ENCODE measurements at places on chromosomes 12 and 14.

- no peaks in the 10 kb centered on the region for H3K27me3 ChIP-seq
- DNase-seq, result no peak
- peaks cover 54% of the 10 kb centered on the region for H3K4me1 ChIP-seq
Observed at GRCh38 chr12:46460682-46461210, 88.2 kb upstream of the SLC38A2 start.

GRCh38 chr14:101195309-101195901 lies 291.9 kb upstream of the RTL1 start:
- no peaks in the 10 kb centered on the region for H3K27me3 ChIP-seq
- H3K36me3 ChIP-seq, result no peaks in the 10 kb centered on the region
- no peaks in the 10 kb centered on the region for H3K4me1 ChIP-seq
- DNase-seq, result no peak

DNA sequence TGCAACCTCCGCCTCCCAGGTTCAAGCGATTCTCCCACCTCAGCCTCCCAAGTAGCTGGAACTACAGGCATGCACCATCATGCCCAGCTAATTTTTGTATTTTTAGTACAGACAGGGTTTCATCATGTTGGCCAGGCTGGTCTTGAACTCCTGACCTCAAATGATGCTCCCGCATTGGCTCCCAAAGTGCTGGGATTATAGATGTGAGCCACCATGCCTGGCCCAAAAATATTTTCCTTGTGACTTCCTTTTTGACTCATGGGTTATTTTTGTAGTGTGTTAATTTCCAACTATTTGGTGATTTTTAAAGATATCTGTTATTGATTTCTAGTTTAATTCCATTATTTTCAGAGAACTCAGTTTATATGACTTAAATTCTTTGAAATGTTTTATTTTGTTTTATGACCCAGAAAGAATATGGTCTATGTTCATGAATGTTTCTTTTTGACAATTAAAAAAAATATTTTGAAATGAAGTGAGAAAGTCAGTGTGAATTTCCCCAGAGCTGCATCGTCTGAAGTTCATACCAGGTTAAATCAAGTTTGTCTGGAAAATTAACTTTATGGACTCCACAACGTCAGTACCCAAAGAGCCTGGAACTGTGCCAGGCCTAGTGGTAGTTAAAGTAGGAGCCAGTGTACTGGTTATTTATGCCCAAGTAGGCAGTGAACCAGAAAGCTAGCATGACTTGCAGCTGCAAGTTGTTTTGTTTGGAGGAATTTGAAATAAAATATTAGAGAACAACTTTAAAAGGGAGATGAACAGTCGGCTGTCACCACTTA lies 2.8 kb upstream of the CDKL1 start:
- no peak overlapping the region for H3K4me3 ChIP-seq
- peaks cover 31% of the 10 kb centered on the region for H3K4me1 ChIP-seq
- DNase-seq, result no peak
- H3K27me3 ChIP-seq, result peaks cover 2% of the 10 kb centered on the region
- H3K36me3 ChIP-seq, result no peaks in the 10 kb centered on the region
- no peak overlapping the region for H3K27ac ChIP-seq

- DNase-seq, result no peak
- H3K4me1 ChIP-seq, result peaks cover 25% of the 10 kb centered on the region
- H3K27ac ChIP-seq, result no peak overlapping the region
- H3K27me3 ChIP-seq, result no peaks in the 10 kb centered on the region
- H3K36me3 ChIP-seq, result peaks cover 1% of the 10 kb centered on the region
Observed at GRCh38 chr12:127161466-127161865, 1105.5 kb upstream of the TMEM132C start.

DNA sequence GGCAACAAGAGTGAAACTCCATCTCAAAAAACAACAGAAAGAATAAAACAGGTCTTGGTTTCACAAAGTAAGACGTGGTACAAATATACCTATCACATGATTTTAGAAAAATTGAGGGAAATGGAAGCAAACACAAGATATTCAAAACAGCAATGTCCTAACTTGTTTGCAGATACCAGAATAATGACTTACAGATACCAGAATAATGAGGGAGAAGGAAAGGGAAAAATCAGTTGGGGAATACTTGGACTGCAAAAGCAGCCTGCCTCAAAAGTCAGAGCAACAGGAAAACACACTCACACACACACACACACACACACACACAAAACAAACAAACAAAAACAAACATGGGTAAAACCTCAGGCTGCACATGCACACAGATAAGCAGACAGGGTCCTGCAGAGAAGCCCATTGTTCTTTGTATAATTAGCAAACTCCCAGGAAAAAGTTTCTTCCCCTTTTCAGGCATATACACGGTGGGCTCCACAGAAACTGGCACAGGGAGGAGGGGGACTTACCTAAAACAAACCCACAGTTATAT lies 65.7 kb upstream of the CAPRIN2 start:
- no peak for DNase-seq
- peaks cover 22% of the 10 kb centered on the region for H3K27me3 ChIP-seq
- no peaks in the 10 kb centered on the region for H3K36me3 ChIP-seq
- H3K4me1 ChIP-seq, result peaks cover 14% of the 10 kb centered on the region
- no peak overlapping the region for H3K4me3 ChIP-seq

DNA sequence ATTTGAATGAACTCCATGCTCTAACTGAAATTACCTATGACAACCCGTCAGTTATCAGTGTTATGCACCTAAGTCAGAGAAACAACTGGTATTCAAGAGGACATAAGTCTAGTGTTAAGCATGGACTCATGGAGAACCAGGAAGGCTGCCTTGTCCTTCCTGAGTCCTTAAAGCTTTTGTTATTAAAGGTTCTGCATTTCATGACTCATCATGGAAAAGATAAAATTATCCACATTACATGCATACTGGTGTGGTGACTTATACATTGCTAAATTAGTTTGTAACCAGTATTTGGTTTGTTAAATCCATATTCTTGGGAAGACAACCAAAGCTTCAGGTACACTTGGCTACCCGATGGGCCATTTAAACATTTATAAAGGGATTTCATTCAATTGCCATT lies 6.5 kb upstream of the OR4E1 start:
- DNase-seq, result no peak
- H3K4me3 ChIP-seq, result no peak overlapping the region
- no peak overlapping the region for H3K27ac ChIP-seq
- H3K36me3 ChIP-seq, result peaks cover 4% of the 10 kb centered on the region
- H3K4me1 ChIP-seq, result no peaks in the 10 kb centered on the region
- H3K27me3 ChIP-seq, result peaks cover 29% of the 10 kb centered on the region

- H3K4me1 ChIP-seq, result no peaks in the 10 kb centered on the region
- no peak for DNase-seq
- H3K27ac ChIP-seq, result no peak overlapping the region
- peaks cover 2% of the 10 kb centered on the region for H3K36me3 ChIP-seq
Observed at GRCh38 chr14:102548616-102549240, 39.2 kb upstream of the ANKRD9 start.

GRCh38 chr14:57495416-57495815 lies 1.8 kb upstream of the CCDC198 start:
- H3K36me3 ChIP-seq, result no peaks in the 10 kb centered on the region
- no peak for DNase-seq
- H3K27me3 ChIP-seq, result no peaks in the 10 kb centered on the region
- no peak overlapping the region for H3K4me3 ChIP-seq
- H3K27ac ChIP-seq, result no peak overlapping the region

- no peak overlapping the region for H3K4me3 ChIP-seq
- DNase-seq, result no peak
- H3K27me3 ChIP-seq, result no peaks in the 10 kb centered on the region
- no peaks in the 10 kb centered on the region for H3K4me1 ChIP-seq
- no peaks in the 10 kb centered on the region for H3K36me3 ChIP-seq
- H3K27ac ChIP-seq, result no peak overlapping the region
Observed at GRCh38 chr12:86233126-86233525, 23.1 kb downstream of the MGAT4C start.
